Stimulated activated CD8-positive, alpha-beta memory T cell treated with anti-CD3 and anti-CD28 coated beads, Interleukin-7, amount 100 ng/mL, for 1 hour (primary cell): ENCODE measurements at places on chromosomes 13 and 19.

DNA sequence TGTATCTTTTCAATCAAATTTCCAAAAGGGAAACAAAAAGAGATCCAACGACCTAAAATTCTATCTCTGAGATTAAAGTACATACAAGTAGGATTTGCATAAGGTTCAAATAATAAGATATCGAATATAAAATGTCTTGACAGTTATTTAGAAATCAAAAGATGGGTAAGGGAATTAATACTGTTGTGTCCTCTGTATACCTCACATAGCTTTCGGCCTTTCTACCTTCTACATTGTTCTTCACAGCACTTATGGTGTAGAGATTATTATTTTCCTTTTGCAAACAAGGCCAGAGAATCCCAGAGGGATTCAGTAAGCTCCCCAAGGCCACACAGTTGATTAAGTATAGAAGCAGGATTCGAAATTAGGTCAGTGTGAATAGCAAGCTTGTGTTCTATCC lies 403.6 kb downstream of the SPRY2 start:
- no peak for DNase-seq

GRCh38 chr13:43304449-43304848 lies 281.1 kb downstream of the DNAJC15 start:
- no peak for DNase-seq

- no peak for DNase-seq
Observed at GRCh38 chr19:3868770-3869456, at the start of gene ZFR2. TSS of gene ZFR2 (minus strand) at chr19:3869038. CDS start at chr19:3869017, 21 bp downstream.

DNA sequence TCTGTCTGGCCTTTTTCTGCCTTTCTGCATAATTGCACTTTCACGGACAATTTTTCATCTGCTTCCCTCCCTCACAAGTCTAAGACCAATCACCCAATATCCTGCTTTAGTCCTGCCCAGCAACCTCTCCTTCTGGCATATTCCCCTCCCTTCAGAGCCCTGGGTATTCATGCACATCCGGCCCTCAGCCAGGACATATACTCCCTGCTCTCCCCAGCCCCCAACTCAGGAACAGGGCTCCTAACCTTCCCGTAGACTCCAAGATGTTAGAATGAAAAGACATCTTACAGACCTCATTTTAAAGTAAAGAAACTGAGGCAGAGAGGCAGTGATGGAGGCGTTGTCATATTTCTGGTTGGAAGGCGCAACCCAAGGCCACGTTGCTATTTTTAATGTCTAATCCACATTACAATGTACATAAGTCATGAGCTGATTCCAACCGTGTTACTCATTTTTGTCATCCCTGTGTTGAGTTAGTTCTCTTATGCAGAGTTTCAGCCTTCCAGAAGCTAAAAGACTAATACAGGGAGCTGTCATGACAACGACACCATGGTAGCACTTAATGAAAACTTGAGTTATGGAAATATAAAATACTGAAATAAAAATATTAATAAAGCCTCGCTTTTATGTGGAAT lies 209.2 kb downstream of the TSHZ3 start:
- DNase-seq = no peak

GRCh38 chr13:51589793-51590192 lies 5.5 kb downstream of the WDFY2 start:
- no peak for DNase-seq

GRCh38 chr19:39825093-39825463 lies 8.9 kb downstream of the DYRK1B start:
- DNase-seq = no peak

GRCh38 chr13:48505597-48506091 lies 27.2 kb downstream of the RCBTB2 start:
- DNase-seq = no peak

DNA sequence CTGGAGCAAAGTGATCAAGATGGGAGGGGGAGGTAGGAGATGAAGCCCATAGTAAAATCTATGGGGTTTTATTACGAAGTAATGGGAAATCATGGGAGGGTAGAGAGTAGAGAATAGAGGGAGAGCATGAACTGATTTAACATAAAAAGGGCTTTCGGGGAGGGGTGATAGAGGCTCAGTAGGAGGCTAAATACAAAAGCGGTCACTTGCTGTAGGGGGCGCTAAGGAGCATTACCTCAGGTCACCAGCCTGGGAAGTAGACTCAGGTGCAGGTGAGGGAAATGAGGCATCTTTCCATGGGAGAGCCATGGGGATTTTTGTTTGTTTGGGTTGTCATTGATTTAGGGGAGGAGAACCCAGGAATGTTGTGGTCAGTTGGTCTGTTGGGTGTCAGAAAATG lies 14.1 kb downstream of the KRTDAP start:
- no peak for DNase-seq

DNA sequence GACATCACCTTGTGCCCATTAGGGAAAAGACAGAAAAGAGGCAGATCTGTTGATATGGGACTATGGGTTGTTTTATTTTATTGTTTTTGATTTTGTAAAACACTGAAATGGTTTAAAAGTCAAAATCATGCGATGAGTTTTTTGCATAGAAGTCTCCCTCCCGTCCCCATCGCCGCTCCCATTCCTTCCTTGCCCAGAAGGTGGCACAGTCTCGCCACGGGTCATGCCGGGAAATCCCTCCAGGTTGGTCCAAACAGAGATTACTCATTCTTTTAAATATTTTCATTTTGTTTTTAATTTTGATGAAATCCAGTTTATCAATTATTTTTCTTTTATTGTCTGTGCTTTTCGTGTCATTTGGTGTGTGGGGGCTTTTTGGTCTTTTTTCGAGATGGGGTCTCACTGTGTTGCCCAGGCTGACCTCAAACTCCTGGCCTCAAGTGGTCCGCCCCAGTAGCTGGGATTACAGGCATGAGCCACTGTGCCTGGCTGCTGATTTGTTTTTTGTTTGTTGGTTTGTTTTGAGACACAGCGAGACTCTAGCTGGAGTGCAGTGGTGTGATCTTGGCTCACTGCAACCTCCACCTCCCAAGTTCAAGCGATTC lies 9.2 kb downstream of the PGPEP1 start:
- DNase-seq = no peak

DNA sequence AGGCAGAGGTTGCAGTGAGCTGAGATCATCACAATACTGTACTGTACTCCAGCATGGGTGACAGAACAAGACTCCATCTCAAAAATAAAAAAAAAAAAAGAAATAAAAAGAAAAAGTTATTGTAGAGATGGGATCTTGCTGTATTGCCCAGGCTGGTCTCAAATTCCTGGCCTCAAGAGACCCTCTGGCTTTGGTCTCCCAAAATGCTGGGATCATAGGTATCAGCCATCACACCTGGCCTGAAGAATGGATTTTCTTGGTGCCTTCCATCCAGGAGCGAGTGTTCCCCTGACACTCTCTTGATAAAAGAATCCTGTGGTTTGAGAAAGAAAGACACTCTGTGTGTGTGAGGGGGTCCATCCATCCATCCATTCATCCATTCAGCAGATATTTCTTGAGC lies 4.7 kb downstream of the OLFM2 start:
- no peak for DNase-seq

DNA sequence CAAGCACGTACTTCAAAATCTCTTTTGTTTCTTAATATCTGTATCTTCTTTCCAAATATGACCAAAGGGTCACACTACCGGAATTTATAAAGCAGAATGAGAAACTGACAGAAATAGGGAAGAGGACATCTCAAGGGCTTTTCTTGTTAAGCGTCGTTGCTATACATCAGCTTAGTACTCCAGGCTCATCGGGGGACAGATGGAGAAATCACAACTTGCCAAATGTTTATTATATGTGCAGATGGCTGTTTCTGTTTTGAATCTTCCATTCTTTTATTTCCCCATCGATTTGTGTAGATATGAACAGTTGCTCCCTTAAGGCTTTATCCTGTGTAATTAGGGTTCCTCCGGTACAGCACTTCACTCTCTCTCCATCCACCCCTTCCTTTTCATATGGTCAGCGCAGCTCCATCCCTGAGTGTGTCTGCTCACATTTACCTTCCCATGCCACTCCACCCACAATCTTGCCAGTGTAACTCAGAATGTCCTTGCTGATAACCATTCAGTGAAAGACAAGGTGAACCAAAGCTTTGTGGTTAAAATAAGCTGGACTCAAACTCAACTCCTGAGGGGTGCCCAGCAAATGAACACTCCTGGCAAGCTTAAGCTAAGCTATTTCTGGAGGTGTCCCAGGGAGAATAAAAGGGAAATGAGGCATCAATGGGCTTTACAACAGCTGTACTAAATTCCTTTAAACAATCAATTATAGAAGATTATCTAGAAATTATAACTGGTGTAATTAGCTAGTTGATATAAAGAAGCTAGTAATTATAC lies 51.3 kb downstream of the TBC1D4 start:
- no peak for DNase-seq

GRCh38 chr19:47313754-47314295 lies 4.2 kb downstream of the C5AR1 start:
- no peak for DNase-seq

DNA sequence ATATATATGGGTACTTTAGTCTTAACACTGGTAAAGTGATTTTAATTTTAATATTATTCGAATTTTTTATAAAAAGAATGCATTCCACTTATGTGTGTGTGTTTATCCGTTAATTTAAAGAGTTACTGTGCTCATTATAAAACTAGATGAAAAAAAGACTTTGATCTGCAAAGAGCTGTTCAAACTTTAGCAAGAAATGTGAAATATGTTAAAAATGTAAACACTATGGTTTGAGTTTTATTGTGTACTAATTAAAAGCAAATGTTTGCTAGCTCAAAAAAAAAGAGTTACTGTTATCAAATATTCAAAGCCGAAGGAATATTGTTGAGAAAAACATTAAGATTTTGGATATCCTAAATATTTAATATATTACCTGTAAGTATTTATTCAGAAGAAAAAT lies 34.5 kb downstream of the UFM1 start:
- no peak for DNase-seq

DNA sequence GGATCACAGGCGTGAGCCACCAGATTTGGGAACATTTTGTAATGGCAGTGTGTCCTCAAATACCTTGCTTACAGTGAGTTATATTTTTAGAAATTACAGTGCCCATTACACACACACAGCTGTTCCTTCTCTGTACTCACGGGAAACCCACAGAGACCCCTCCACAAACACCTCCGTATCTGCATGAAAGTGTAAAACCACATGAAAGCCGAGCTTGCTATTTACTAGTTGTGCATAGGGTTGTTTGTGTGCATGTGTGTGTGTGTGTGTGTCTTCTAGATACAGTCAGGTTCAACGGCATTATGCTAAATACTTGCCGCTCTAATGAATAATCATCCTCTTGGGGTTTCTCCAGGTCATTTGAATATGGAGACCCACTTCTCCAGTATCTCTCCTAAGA lies 22.3 kb upstream of the LILRA2 start:
- DNase-seq = no peak

DNA sequence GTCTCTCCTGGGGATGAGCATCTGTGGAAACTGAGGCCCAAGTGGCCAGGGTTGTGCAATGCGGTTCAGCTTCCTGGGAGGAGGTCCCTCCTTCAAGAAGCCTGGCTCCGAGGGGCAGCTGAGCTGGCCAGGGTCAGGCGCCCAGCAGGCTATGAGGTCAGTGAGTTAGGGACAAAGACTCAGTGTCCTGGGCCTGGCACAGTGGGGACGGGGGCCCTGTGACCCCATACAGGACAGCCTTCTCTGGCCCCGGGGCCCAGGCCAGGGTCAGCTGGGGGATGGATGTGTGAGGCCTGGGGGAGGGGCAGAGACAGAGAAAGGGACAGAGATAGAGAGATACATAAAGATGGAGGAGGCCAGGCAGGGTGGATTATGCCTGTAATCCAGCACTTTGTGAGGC lies 3.0 kb upstream of the IL12RB1 start:
- no peak for DNase-seq

- DNase-seq = no peak
Observed at GRCh38 chr13:91017669-91018053, 329.8 kb upstream of the MIR17HG start.

DNA sequence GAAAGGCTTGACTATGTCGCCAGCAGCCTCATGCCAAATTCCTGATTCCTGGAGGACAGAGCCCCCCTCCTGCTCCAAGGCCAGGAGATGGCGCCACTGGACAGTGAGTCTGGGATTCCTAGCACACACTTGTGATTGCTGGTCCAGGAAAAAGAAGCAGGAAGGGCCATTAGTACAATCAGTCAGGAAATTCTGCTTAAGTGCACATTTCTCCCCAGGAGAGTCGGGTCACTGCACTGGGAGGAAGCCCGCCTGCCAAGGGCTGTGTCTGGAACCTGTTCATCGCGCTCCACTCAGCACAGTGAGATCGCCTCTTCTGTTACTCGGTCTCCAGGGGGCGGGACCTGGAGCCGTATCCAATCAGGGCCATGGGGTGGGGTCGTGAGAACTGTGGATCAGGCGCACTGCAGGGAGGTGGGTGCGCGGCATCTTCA lies 65.1 kb downstream of the ZNF823 start:
- DNase-seq = no peak

GRCh38 chr13:77918391-77919245 lies at the start of gene EDNRB:
TSS of gene EDNRB (minus strand) at chr13:77918831. CDS start at chr13:77918573, 258 bp downstream.
- no peak for DNase-seq

GRCh38 chr13:93284064-93284463 lies 57.5 kb downstream of the GPC6 start:
- DNase-seq = no peak

GRCh38 chr13:99203601-99204579 lies 3.2 kb downstream of the UBAC2 start:
- DNase-seq = no peak

GRCh38 chr19:13830114-13830740 lies 35.0 kb downstream of the ZSWIM4 start:
- no peak for DNase-seq

DNA sequence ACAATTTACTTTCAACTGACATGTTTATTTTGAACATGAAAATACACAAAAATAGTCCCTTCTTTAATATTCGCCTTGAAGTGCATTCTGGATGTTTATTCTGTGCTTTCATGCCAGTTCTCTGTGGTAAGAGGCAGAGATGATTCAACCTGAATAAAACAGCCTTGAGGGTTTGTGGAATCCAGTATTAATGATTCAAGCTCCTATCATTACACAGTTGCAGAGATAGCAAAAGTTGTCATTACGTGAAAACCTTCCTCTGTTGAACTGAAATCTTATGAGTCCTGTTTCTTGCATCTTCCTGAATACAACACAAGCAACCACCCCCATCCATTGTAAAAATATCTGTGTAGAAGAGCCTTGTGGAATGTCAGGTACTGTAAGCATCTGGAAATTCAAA lies 142.3 kb upstream of the HTR2A start:
- DNase-seq = no peak

DNA sequence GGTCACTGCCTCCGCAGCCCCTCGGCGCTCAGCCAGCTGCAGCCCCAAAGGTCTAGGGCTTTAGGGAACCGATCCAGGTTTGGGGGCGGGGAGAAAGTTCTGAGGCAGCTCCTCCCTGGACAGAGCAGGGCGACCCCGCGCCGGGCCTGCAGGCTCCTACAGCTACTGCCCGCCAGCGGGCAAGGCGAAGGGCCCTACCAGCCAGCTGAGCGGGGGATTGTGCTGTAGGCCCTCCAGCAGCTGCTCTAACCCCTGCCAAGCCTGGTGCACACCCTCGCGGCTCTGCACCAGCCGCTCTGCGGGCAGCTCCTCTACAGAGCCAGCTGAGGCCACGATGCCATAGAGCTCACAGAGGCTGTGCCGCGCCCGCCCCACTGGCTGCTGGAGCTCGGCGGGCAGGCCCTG lies 14.0 kb downstream of the PLIN4 start:
- DNase-seq = no peak

GRCh38 chr19:54388802-54389139 lies 24.0 kb upstream of the LAIR1 start:
- DNase-seq = no peak
